Hematopoietic multipotent progenitor cell treated with erythropoietin and hydrocortisone succinate and interleukin-3 and kit ligand, for 17 days (in vitro differentiated cells): ENCODE measurements at places on chromosomes 5 and 9.
A peak's percentile ranks its signal among the peaks of the same experiment; 100 is the strongest.

GRCh38 chr5:125236007-125236406, 489.6 kb upstream of the ZNF608 start:
- no peak for DNase-seq

- DNase-seq: no peak
These were observed 514.2 kb upstream of the ACO1 start for GRCh38 chr9:31870276-31870675.

- no peak for DNase-seq
These were observed 1105.8 kb downstream of the CDH18 start for GRCh38 chr5:18882154-18882553.

- no peak for DNase-seq
These were observed 180.9 kb downstream of the TLE1 start for GRCh38 chr9:81508476-81508875.

DNA sequence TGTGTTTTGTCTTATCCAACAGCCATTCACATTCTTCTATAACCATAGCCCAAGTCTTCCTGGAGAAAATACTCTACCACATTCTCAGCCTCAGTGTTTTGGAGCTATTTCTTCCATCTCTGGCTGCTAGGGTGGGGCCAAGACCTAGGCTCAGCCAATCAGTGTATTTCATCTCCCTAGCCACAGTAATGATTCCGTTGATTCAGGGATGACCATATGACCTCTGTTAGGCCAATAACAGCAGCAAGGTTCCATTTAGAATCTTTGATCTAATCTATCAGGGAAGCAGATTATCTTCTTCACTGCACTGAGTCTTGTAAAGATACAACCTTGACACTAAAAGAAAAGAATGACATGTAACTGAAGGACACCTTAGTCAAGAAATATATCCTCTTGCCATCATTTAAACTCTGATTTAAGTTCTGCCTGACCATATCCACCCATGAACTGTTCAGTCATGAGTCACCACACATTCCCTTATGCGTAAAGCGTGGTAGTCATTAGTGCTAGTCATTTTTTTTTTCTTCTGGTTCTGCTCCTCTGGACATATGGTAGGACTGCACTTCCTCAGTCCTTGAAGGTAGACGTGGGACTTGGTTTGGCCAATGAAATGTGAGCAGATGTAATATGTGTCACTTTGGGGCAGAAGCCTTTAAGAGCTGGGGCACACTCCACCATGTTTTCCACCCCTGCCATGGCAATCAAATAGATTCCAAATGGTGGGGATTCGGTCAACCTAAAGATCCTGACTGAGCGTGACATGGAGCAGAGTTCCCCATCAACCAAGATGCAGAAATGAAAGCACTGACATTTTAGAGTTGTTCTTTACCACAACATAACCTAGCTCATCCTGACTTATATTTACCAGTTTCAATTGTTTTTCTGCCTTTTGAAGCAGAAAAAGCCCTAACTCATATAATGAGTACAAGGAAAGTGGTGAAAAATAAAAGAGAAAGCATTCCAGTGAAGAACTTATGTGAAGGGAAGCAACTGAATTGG, 12.7 kb upstream of the PRELID2 start:
- no peak for DNase-seq

DNA sequence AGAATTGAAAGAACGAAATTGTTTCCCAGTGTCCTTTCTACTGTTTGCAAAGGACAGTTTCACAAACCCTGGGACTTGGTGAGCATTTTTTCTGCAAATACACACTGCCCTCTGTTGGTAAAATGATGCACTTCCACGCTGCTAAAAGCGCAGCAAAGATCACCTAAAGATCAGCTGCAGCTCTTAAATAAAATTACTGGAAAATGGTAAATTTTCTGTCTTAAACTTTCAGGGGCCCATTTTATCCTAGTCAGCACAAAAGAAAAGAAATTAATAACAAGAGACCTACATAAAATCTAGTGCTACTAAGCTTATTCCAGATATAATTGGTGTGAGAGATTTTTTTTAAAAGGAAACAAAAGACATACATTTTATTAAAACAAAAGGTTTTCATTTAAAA, 566.0 kb downstream of the CAAP1 start:
- DNase-seq: no peak

GRCh38 chr5:56763182-56763581, 52.2 kb upstream of the MAP3K1 start:
- no peak for DNase-seq

DNA sequence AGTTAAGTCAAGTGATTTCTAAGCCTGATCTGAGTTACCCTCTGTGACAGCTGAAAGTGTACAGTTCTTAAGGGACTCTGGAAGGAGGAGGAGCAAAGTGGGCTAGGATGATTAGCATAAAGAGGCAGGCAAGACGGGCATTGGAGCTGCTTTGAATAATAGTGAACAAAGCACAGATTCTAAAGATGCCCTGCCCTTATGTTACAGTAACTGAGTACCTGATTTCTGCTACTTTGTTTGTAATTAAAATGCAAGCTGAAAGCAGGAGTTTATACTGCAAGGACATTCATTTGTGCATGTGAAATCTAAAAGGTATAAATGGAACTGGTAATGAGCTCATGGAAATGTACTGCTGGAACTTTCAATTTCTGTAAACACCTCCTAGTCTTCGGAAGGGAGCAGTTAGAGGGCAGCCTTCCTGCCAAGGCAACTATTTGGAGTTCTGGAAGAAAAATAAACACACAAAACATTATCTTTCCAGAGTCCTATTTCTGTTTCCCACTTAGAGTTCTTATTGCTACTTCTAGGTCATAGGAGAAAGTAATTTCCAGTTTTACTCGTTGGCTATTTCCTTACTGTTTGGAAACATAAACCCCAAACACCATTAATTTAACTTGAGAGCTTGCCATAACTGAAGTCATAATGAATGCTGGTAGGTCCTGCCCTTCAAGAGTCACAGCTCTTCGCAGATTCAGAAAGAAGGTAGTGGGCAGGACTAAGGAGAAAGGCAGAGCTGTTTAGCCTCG, at the start of gene RANBP3L:
Gene RANBP3L (minus strand): TSS at position 45 of the 746 bp plus-strand sequence. CDS start 486 bp downstream, outside the sequence.
- DNase-seq: no peak

GRCh38 chr9:129224618-129225489, 46.8 kb upstream of the IER5L start:
- no peak for DNase-seq

DNA sequence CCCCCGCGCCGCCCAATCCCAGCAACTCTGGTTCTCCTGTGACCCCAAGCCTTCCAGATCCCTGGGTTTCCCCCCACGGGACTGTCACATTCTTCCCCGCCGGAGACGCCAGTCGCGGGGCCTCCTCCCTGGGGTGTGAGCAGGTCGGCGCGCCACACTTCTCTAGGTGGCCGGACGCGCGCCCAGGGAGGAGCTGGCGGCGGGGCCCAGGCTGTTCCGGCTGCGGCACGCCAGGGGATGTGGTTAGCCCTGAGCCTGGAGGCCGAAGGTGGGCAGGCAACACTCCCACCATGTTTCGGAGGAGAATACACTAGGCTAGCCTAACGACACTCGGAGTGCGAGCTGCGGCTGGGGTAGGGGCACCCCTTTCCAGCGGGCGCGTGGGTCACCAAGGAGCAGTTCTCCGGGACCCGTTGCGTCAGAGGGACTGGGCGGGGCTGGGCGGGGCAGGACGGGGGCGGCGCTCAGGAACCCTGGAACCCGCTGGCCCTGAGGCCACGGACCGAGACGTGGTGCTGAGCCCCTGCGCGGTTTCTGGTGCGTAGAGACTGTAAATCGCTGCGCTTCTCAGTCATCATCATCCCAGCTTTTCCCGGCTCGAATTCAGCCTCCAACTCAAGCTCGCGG, at the start of gene SLC27A6:
Gene SLC27A6 (plus strand): TSS at position 478 of the 627 bp plus-strand sequence. CDS start 650 bp downstream, outside the sequence.
- no peak for DNase-seq

DNA sequence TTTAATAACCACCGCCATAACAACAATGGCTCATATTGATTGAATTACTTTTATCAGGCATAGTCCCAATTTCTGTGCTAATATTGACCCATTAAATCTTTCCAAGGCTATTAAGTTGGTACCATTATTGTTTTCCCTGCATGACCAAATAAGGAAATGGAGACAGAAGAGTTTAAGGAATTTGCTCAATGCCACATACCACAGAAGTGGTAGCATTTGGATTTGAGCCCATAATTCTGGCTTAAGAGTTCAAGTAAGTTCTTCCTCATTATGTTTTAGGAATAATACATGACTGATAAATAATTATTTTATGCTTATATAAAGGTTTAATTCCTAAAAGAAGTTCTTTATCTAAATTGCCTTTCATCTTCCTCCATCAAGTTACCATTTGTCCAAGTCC, 43.4 kb upstream of the HAPLN1 start:
- no peak for DNase-seq

DNA sequence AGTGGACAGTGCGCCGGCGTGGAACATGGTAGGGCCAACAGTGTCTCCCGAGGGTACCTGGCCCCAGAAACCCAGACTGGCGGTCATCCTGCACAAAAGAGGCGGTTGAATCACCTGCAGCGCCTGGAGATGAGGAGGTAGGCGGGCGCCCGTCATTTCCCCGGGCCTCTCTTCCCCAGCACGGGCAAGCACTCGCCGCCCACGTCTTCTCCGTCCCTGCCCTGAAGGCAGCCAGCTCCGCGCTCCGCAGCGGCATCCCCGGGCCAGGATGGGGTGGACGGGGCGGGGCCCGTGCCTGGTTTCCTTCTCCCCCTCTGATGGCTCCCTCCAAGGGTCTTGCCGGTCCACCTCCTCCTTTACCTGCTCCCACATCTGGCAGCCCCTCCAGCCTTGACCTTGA, 27.1 kb upstream of the N4BP3 start:
- no peak for DNase-seq

GRCh38 chr5:131774652-131775367, 22.0 kb downstream of the FNIP1 start:
- DNase-seq: no peak

DNA sequence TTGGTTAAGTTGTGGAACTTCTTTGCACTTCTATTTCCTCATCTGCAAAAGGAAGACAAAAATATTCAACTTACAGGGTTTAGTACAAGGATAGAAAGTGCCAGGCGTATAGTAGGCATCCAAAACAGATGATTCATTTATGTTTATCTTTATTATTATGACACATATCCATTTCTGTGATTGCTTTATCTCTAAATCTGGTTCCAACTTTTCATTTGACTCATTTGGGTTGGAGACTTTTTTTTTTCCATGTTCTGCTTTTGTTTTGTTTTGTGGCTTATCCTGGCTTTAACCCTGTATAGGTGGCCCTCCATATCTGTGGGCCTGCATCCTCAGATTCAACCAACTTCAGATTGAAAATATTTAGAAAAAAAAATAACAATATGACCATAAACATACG, 186.7 kb upstream of the SLC24A2 start:
- no peak for DNase-seq

GRCh38 chr9:7490317-7491108, 309.1 kb downstream of the DMAC1 start:
- no peak for DNase-seq

- DNase-seq: no peak
These were observed 27.4 kb upstream of the SAP30L start for GRCh38 chr5:154418344-154418820.

DNA sequence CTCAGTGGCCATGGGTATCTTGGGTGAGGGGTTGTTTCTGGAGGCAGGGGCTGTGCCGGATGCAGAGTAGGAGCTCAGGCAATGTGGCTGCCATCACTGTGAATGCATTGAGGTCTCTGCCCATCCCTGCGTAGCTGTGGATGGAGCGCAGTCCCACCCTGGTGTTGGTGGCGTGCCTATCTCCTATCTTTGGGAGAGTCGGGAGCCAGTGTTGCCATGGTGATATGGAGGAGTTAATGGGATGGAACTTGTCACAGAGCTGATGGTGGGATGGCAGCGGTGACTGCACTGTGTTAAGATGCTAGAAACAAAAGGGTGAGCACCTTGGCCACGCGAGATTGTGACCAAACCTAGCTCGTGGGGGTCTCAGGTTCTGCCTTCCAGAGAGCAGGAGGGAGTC, 197.3 kb downstream of the MELK start:
- no peak for DNase-seq

GRCh38 chr5:148438933-148439332, 55.2 kb downstream of the FBXO38 start:
- DNase-seq: no peak

- no peak for DNase-seq
These were observed 61.8 kb downstream of the MEF2C start for GRCh38 chr5:88821161-88821560.

- peak; percentile 68 for DNase-seq
These were observed 4.1 kb upstream of the DNAJB5 start for GRCh38 chr9:34985311-34985899.

DNA sequence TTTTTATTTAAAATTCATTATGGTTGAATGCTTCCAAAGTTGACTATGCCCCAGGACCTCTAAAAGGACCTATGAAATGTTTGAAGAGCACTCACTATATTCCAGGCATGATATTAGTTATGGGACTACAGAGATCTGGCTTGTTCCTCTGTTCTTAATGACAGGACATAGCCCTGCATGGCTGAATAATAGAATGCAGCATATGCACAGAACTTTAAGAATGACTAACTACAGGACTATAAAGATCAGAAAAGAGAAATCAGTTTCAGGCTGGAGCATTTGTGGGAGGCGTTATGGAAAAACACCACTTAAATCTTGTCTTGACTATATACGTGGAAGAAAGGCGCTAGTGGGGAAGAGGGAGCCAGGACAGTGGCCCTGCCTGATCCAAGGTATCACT, 239.2 kb downstream of the DOCK8 start:
- no peak for DNase-seq

GRCh38 chr5:111930449-111930848, 173.5 kb upstream of the NREP start:
- DNase-seq: no peak

- DNase-seq: no peak
These were observed 345.9 kb upstream of the NUDT12 start for GRCh38 chr5:103908336-103909080.

- peak; percentile 93 for DNase-seq
These were observed 59.1 kb upstream of the PJA2 start for GRCh38 chr5:109468737-109469420.

- DNase-seq: no peak
These were observed 502.0 kb downstream of the BNC2 start for GRCh38 chr9:16368237-16369087.

- DNase-seq: no peak
These were observed 1.3 kb upstream of the PTPDC1 start for GRCh38 chr9:94082956-94083355.

GRCh38 chr5:149046196-149046829, 16.5 kb downstream of the SH3TC2 start:
- peak; percentile 26 for DNase-seq

GRCh38 chr9:76302947-76303550, 91.2 kb downstream of the RFK start:
- DNase-seq: peak; percentile 24

DNA sequence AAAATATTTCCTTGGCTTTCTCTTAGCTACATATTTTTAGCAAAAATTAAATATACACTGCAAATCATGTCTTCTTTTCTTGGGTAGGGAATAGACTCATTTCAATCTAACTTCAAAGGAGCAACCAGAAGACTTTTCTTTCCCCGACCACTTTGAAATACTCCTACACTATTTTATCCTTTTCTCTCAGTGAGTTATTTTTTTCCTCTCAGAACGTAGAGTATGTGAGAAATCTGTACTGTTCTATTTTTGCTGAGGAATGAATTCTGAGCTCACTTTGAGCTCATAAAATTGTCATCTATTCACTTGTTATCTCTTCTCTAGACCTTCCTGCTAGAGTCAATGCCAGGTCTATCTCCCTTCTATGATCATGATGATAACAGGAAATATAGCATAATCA, 22.2 kb upstream of the DAPK1 start:
- no peak for DNase-seq

- no peak for DNase-seq
These were observed 173.3 kb upstream of the SEMA6A start for GRCh38 chr5:116747881-116748280.
